ENCODE measurements at places on chromosomes 1 and 21.

GRCh38 chr1:54107131-54107530, 45.7 kb downstream of the CDCP2 start:
- DNase-seq: no peak

- no peak for DNase-seq
Observed at GRCh38 chr21:45234127-45234526, 53.6 kb downstream of the POFUT2 start.

DNA sequence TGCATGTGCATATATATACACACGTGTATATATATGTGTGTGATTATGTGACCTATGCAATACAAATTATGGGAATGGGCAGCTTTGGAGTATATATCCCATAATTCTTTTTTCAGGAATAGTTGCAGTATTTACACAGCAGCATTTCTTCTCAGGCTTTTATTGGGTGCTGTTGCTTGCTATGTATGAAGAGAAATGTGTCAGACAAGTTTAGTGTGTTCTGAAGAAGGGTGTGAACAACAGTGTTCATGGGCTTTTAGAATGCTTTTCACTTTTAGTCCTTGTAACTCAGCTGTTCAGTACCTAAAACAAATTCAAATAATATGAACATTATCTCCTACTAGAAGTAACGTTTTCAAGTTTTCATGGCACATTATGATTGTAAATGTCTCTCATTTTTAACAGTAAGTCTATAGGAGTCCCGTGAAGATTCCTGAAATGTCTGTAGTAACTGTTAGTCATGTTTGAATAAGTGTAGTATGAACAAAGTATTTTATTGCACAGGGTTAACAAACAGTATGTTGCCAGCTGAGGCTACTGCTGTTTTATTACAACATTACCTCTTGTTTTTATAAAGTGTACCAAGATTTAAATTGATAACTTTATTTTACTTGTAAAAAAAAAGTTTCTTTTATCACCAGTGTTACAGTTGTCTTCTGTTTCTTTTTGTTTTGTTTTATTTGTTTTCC, 42.5 kb downstream of the TMED5 start:
- DNase-seq: no peak

DNA sequence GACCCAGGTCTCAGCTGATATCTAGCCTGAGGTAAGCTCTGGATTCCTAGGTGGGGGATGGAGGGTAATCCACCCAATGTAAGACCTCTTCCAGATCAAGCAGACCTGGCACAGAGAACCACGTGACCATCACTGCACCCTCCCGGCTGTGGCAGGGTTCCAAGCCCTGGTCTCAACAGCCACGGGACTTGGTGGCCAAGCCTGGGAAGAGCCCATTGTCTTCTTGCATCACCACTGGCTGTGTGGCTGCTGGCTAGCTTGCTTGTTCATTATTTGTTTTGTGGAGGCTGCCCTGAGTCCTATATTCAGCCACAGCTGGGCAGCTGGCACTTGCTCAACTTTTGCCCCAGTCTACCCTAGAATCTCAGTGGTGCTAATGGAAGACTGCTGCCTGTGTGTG, 24.1 kb upstream of the NFASC start:
- peak; percentile 49 for DNase-seq

- DNase-seq: no peak
Observed at GRCh38 chr21:15653710-15654109, 76.1 kb upstream of the USP25 start.

DNA sequence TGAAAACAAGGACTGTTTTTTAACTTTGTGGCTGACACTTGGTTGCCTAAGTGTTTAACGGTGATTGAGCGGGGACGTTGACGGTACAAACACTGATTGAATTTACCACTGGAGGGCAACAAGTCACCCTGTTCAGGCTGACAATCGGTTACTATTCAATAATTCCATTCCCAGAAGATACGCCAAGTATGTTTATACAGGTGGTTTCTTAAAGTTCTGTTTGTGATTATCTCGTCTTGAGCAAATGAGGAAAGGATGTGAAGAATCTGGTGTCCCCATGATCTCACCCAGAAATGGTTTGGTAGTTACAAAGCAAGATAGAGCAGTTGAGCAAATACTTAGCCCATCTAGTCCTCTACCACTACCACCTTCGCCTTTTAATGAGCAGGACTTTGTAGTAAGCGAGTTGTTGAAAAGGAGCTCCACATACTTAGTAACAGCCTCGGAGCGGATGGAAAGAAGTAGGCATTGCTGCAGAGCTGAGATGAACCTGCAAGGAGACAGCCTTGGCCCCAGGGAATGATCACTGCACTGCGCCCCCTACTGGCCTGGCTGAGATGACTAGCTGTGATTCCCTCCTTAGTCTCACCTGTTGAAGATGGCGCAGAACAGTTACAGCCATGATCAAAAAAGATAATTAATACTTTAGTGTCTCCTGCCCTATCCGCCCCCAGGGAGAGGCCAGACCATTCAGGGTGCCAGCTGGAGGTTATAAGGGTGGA, 36.3 kb downstream of the IFNAR1 start:
- DNase-seq: peak; percentile 94

GRCh38 chr1:79472067-79472656, 465.6 kb upstream of the ADGRL4 start:
- no peak for DNase-seq

GRCh38 chr1:231386466-231386865, 35.6 kb downstream of the EGLN1 start:
- DNase-seq: no peak

- no peak for DNase-seq
Observed at GRCh38 chr1:156480411-156481192, 20.0 kb downstream of the MEF2D start.

GRCh38 chr1:234633246-234634003, 23.4 kb upstream of the IRF2BP2 start:
- no peak for DNase-seq

GRCh38 chr1:59272507-59272906, 24.4 kb upstream of the FGGY start:
- no peak for DNase-seq

GRCh38 chr1:156320560-156320959, 17.5 kb downstream of the CCT3 start:
- DNase-seq: no peak

- DNase-seq: peak; percentile 40
Observed at GRCh38 chr1:58718435-58718834, 18.6 kb upstream of the MYSM1 start.

- DNase-seq: no peak
Observed at GRCh38 chr1:225944951-225945350, 3.9 kb upstream of the LEFTY2 start.

DNA sequence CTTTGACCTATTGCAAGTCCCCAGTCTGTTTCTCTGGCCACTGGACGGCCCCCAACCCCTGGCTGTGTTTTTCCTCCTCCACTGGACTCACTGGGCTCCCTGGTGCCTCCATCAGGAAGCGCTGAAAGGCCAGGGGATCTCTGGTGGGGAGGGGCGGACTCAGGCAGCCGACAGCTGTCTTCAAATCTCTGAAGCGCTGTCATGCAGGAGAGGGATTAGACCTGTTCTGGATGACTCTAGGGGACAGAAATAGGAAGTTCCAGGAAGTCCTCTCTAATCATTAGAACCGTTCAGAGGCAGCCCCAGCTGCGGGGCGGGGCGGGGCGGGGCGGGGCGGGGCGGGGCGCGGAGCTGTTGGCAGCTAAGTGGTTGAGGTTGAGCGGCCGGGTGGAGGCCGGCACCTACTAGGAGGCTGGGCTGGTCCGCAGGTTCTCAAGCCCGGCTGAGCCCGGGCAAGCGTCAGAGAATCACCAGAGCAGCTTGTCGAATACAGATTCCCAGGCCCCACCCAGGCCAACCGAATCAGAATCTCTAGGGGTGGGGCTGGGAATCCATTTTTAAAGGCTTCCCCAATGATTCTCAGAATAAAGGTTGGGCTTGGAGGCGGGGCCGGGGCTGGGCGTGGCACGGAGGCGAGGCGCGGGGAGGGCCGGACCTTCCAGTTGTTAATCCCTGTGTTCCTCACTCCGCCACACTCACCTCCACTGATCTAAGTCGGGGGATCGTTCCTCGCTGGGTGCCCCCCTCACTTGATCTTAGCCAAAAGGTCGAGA, 11.4 kb upstream of the PHLDA3 start:
- peak; percentile 94 for DNase-seq

- DNase-seq: peak; percentile 63
Observed at GRCh38 chr1:86704972-86705664, 742 bp downstream of the SH3GLB1 start.
